Thoracic aorta endothelial cell (primary cell): ENCODE measurements at places on chromosomes 7 and 10. TPM values are rescaled to one million over a fixed set of nuclear protein-coding genes. Genes with fewer than 3 reads are reported as not detected.

NUDT13 gene
- total RNA-seq = 1.6 and 2.0 TPM in 2 replicates

FZD8 gene
- 15.3 and 22.5 TPM in 2 replicates for total RNA-seq

PON1 gene
- total RNA-seq = not detected in 2 replicates

LRRC18 gene
- total RNA-seq = not detected in 2 replicates

SEMA3E gene
- total RNA-seq = under 0.01 and 0.29 TPM in 2 replicates

PILRB gene
- 12.4 and 14.9 TPM in 2 replicates for total RNA-seq

GNAT3 gene
- total RNA-seq = not detected in 2 replicates

CTAGE8 gene
- 0.65 TPM in 1 of 2 replicates, not detected in the other for total RNA-seq
